ENCODE measurements at places on chromosomes 1 and 21.

DNA sequence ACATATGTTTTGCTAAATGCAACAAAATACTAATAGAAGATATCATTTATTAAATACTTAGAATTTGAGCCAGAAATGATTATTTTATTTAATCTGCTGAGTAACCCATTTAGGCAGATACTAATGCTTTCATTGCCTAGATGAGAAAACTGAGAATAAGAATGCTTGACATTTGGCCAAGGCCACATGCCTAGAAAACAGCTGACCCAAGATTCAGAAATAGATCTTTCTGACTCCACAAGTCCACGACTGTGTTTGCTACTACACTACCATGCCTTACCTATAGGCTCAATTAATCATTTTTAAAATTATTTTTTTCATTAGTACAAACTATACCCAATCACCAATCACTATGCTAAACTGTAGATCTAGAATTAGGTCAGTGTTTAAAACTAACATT is 129.7 kb downstream of the ATP1B1 start:
- DNase-seq = no peak

DNA sequence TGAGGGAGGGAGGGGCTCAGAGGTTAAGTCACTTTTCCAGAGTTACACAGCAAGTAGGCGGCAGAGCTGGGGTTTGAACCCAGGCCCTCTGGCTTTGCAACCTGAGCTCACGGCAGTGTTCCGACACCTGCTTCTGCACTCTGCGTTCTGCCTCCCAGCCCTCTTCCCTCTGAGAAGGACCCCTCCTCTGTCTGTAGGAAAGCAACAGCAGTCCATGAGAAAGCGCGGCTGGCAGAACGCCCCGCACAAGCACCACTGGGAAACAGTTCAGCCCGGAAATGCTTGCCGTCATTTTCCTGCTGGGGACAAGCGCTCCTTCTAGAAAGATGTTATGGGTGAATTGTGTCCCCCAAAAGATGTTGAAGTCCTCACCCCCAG is 241.1 kb downstream of the NPHP4 start:
- DNase-seq = no peak

DNA sequence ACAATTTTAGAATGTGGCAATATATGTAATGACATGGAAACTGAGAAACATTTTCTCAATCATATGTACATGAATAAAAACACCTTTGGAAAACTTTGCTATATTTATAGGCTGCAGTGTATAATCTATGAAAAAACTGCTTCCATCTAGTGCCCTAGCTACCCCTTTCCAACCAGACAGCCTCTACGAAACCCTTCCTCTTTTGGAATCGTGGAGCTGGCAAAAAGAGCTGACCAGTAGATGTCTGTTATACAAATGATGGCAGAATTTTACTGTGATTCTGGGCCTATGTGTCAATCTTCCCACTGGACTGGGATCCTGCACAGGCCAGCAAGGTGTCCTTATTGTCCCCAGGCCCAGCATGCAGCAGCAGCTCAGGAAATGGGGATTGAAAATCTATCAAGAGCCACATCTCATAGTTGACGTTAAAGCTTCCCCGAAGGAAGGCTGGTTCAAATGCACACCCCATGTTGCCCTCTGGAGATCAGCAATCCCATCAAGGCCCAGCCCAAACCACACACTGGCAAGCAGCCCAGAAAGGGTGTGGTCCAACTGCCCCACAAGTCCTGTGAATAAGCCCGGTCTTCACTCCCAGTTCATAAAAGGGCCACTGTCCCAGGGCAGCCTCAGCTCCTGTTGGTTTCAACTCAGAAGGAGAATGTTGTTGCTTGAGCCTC is 8.8 kb upstream of the FAM20B start:
- DNase-seq = no peak

- DNase-seq = no peak
Measured at GRCh38 chr1:203353486-203353885, 2.6 kb upstream of the FMOD start.

DNA sequence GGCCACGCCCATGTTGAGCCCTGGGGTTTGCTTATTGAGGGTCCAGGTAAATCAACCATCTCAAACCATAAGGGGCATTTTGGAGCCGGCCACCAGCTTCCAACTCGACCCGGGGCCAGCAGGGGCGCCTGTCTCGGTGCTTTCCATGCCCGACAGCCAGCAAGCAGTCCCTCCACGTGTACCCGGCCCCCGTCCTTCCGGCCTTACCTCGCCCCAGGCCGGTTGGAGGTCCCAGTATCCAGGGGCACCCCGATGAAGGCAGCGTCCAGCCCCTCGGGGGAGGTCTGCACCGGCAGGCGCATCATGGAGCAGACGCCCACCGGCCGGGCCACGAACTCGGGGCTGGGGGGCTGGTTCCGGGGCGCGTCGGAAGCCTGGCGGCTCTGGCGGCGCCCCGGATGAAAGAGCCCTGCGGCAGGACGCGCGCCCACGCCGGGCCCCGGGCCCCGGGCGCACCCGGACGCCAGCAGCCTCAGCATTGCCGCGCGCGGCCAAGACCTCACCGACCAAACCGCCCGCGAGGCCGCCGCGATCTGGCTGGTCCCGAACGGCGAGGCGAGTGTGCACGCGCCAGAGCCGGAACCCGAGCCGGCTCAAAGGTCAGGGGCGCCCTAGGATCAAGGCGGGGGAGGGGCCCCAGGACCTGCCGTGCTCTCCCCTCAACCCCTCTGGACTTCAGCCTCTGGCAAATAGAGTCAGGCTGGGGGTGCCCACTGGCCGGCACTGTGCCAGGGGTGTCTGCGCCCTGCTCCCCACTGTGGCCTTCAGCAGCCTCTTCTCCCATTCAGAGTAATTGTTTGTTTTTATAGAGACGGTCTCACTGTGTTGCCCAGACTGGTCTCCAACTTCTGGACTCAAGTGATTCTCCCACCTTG is at the start of gene AGMAT:
Gene AGMAT (minus strand): TSS at position 563 of the 875 bp plus-strand sequence. CDS start 84 bp downstream, at position 479.
- DNase-seq = peak; percentile 47

DNA sequence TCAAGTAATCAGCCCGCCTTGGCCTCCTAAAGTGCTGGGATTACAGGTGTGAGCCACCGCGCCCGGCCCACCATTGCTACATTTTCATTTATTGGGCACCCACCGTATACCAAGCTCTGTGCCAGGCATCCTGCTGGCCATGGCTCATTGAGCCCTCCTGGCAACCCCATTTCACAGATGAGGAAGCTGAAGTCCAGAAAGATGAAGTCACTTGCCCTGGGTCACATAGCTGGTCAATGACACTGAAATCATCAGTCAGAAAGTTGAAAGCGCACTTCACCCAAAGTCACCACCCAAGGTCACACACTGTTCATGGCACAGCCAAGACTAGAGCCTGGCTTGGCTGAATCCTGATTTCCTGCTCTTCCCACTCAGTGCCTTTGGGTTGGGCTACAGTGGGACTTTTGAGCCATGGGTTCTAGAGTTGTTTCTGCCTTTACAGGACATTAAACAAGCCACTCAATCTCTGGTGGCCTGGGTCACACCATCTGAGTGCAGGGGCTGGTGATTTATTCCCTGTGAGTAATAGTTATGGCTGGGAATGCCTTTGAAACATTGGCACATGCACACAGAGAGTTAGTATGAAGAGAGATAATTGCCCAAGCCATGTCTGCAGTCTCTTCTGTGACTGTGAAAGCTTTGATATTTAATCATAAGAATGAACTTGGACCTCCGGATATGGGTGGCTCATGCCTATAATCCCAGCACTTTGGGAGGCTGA is 16.0 kb upstream of the ARHGEF10L start:
- no peak for DNase-seq

DNA sequence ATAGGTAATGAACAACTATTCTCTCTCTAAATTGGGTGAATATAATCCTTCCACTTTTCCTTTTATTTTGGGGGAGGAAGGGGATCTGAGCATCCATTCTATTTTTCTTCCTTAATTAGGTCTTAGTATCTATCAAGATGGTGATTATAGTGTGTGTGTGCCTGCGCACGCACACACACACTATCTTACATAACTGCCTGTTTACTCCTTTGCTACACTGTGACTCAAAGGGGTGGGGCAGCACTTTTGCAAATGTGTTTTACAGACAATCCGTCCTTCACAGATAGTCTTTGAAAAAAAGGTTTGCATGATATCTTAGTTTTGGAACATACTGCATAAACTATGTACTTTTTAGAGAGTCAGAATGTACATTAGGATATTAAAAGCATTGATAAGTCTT is 191.5 kb downstream of the SDCCAG8 start:
- DNase-seq = no peak

GRCh38 chr1:41811051-41811795 is 107.5 kb downstream of the HIVEP3 start:
- no peak for DNase-seq

DNA sequence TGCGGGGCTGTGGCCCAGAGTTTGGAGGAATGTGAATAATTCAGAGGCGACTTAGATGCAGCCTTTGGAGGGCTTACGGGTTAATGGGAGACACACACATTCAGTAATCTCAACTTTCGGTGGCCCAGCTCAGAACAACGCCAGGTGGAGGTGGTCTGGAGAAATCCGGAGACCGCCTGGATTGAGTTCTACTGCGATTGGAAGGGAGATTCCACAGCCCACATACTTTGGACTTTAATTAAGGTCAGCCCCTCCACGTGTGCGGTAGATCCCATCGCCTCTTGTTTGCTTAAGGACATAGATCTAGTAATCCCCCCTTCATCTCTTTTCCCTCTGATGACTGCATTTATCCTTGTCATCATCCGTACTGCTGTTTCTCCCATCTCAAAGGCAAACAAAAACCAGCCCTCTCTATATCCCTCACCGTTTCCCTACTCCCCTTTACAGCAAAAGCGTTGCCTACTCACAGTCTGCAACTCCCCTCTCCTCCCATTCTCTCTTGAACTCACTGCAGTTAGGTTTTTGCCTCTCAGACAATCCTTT is 720 bp upstream of the BSDC1 start:
- DNase-seq = no peak

DNA sequence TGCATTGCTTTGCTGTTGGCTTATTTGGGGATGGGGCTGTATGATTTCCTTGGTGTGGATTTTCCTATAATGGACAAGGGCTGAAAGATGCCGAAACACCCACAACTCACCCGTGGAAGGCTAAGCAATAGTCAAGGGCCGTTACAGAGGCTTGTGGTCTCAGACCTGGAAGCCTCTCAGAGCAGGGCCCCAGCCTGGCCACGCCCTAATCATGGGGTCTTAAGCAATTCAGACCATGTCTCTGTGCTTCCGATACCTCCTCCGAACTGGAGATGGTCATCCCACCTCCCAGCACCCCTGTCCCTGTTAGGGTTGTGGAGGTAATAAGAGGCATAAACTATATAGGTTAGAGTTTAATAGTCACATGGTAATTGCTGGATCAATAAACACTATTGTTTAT is 3.4 kb downstream of the ABCG1 start:
- no peak for DNase-seq

GRCh38 chr1:65206836-65207235 is 58.8 kb downstream of the AK4 start:
- DNase-seq = no peak

DNA sequence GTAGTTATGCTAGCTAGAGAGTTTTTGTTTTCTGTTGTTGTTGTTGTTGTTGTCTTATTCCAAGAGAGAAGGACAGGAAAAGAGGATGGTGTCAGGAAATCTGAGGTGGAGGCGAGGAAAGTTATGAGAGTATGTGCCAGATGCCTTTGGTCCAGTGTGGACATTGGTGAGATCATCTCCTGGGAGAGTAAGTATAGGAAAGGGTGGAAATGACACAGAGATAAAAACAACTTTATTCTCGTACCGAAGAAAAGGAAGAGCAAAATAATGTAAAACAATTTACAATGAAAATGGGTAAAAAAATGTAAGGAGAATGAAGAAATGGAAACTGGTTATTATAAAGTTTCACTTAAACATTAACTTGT is 97.4 kb upstream of the ADGRL2 start:
- DNase-seq = no peak

DNA sequence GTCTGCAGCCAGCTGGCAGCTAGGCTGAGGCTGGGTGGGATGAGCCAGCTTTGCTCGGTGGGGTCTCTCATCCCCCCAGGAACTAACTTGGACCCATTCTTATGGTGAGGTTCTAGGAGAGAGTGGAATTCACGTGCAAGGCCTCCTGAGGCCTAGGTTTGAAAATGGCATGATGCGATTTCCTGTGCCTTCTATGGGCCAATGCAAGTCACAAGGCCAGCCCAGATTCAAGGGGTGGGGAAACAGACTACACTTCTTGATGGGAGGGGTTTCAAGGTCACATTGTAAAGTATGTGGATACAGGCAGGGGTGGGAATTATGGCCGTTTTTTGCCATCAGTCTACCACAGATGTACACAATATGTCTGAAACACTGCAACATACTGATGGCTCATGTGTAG is 48.3 kb downstream of the HTR6 start:
- DNase-seq = no peak

- DNase-seq = no peak
Measured at GRCh38 chr1:98493469-98493868, 168.1 kb upstream of the SNX7 start.

DNA sequence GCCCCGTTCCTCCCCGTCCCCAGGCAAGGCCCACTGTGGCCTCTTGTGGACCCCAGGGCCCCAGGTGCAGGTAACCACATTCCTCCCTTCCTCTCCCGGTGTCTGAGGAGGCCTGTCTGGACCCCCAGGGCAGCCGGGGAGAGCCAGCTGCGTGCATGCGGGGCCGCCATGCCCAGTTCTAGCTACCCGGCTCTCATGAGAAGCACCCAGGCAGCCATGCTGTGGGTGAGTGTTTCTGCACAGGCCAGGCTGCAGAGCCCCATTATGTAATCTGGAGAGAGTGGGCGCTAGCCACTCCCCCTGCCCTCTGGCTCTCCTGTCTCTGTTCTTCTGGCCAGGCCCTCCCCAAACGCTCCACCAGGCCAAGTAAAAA is 18.4 kb upstream of the PLEKHG5 start:
- DNase-seq = no peak

DNA sequence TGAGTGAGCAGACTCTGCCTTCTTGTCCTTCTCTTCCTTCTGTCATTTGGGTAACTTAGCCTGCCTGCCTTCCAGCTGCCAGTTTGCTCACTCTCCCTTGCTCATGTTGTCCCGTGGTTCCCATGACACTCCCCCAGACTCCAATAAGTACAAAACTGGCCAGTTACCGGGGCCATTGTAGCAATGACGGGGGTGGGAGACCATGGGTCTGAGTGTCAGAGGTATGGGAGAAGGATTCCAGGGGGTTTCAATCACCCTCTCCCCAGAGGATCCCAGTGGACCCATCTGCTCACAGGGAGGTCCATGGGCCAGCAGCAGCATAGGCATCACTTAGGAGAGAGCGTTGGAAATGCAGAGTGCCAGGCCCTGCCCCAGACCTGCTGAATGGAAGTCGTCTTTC is 51.3 kb downstream of the CAPN9 start:
- DNase-seq = no peak

DNA sequence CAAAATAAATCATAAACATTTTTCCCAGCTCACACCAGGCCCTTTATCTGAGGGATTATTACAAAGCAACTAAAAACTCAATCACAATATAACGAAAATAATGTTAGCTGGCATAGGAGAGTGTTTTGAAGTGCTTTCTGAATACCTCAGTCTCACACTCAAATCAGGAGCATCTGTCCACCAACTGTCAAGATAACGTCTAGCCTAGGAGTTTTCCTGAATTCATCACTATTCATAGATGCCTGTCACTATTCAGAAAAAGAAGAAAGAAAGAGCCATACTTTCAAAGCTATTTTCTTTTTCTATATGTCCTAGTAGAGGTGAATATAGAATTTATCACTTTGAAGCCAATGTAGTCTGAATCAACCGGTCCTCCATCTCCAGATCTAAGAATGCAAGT is 127.0 kb downstream of the AKT3 start:
- no peak for DNase-seq
